ENCODE measurements at places on chromosomes 5 and 9. TPM values are rescaled to one million over a fixed set of nuclear protein-coding genes. Genes with fewer than 3 reads are reported as not detected.

Gene GOLM1
- 57.8 TPM for total RNA-seq

- DNase-seq: no peak
These were observed 12.9 kb downstream of the GLDC start for GRCh38 chr9:6632516-6633183.

Gene HABP4
- total RNA-seq: 9.0 TPM

GRCh38 chr5:126976520-126977172, 53.7 kb downstream of the MARCHF3 start:
- peak; percentile 28 for DNase-seq

DNA sequence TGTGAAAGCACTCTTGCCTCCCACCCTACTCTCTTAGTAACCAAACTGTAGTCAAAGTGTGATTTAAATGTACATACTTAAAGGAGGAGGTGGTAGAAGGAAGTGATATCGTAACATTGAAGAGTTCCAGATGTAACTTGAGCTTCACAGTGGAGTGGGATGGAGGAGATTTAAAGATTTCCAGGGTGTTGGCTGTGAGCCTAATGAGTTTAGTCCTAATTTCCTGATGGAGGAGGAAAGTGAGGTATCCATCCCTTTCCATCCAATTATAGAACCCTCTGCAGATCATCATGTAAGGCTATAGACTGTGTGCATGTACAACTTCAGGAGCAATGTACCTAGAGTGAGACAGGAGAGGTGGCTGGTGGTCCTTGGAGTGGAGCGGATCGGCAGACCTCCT, 1163.9 kb upstream of the SEMA6A start:
- no peak for DNase-seq

Gene SPATA31A3
- not detected for total RNA-seq

Gene GAS1
- 1.4 TPM for total RNA-seq

Gene GABRB2
- total RNA-seq: not detected

Gene LCN12
- not detected for total RNA-seq

Gene CARTPT
- not detected for total RNA-seq

All from dermis blood vessel endothelial cell (primary cell).